Activated gamma-delta T cell treated with Interleukin-2 at 50 U/mL for 16 hours (primary cell): ENCODE measurements at places on chromosomes 16 and 17.

DNA sequence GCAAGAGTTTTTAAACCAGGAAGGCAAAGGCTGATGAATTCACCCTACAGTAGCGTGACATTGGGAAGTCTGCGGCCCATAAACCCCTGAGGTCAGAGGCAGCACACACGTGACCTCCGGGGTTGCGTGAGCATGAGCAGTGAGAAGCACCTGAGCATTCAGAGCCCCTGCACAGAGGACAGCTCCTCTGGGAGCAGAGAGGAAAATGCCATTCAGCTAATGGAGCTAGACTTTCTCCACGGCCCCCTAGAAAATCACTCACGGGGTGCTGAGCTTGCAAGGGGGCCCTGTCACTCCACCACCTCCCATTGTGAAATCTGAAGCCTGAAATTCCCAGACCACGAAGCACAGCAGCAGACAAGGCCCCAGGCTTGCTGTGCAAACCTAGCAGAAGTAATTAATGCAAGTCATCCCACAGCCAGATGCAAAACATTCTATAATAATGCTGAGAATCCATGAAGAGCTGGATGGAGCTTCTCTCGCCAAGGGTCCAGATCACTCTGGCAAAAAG lies 114.9 kb upstream of the RCVRN start:
- no peak for DNase-seq

- no peak for DNase-seq
These were observed 127.1 kb upstream of the PLCG2 start for GRCh38 chr16:81651758-81652718.

GRCh38 chr16:4624827-4625559 lies 367 bp downstream of the MGRN1 start:
- peak; percentile 53 for DNase-seq

GRCh38 chr16:84270071-84270470 lies 24.6 kb upstream of the WFDC1 start:
- DNase-seq = no peak

GRCh38 chr16:69762814-69763598 lies 874 bp downstream of the WWP2 start:
- DNase-seq = no peak

- DNase-seq = no peak
These were observed 69.3 kb downstream of the STXBP4 start for GRCh38 chr17:55037828-55038227.

GRCh38 chr16:86051368-86052114 lies 152.6 kb downstream of the IRF8 start:
- no peak for DNase-seq

DNA sequence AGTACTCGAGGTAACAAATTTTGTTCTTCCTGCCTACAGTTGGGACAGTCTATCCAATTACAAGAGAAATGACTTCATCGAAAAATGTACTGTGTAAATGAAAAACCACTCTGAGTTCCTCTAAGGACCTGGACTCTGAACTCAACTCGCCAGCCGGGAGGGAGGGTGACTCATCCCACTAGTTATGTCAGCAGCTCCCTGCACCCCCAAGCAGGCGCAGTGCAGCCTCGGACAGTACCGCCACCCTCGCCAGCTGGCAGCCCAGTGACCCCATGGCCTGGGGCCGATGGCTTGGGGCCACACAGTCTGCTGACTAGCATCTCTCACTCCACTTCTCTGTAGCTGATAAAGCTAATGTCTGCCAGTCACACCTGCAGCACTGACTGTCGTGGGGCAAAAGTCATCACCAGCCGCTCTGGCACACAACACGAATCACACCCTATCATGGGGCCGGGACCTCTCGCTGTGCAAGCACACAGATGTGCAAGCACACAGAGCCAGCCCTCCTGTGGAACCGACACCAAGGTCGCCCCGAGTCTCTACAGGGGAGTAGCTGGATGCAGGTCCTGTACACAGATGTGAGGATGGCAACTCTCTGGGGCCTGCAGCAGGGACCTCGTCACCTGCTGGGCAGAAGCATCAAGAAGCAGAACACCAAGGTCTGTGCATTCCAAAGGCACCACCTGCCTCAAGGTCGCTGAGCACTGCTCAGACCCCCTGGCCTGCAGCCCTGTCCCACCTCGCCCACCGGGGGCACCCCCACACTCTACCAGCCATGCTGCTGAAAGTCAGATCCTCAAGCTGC lies 5.7 kb downstream of the CSNK1D start:
- DNase-seq = peak; percentile 42

- no peak for DNase-seq
These were observed 17.1 kb downstream of the UNC45B start for GRCh38 chr17:35164716-35165115.

DNA sequence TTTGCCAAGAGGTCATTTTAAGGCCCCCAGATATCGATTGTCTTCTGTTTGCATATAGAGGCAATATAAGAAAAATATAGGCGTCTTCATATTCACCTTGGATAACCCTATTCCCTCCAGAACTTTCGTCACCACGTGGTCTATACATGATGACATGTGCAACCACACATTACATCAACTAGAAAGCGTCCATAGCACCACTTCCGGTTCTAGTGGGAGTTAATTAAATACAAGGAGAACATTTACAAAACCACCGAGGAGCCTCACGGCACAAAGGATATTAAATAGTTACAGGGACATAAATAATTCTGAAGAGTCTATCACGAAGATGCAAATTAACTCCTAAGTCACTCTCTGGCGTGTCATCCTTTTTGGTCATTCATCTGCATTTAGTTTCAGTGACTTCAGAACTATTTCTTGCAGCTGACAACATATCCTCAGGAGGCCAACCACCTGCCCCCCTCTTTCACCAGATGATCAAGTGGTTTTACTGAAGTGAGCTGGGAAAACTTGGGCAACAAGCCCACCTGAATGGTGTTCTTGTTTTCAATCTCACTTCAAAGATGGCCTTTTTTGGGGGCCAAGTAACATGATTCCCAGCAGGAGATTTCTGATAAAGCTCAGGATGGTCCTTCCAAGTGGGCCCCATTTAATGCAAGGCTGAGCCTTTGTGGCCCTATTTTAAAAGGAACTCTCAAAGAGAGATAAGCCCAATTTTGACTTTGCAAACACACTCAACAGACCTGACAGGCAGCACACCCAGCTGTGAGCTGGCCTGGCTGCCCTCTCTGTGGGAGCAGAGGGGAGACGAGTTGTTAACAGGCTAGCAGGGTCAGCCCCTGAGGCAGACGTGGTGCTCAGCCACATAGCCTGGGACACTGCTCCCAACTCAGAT lies 15.3 kb downstream of the CMTM3 start:
- no peak for DNase-seq

DNA sequence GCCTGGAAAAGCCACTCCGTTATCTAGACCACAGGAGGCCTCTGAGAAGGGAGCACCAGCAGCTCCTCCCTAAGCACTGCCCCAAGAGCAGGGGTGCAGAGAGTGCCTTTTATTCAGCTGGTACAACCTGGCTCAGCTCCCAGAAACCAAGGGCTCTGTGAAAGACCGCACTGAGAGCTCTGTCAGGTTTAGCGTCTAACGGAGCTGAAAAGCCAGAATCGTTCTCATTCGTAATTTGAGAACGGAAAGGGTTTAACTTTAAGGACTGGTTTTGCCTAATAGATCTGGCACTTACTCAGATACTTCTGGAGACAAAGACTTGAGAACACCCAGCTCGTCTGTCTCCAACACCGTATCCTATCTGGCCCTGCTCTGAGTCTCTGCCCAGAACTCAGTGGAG lies 13.5 kb downstream of the MPG start:
- no peak for DNase-seq

- no peak for DNase-seq
These were observed 93.0 kb upstream of the ZFHX3 start for GRCh38 chr16:73140929-73141328.

DNA sequence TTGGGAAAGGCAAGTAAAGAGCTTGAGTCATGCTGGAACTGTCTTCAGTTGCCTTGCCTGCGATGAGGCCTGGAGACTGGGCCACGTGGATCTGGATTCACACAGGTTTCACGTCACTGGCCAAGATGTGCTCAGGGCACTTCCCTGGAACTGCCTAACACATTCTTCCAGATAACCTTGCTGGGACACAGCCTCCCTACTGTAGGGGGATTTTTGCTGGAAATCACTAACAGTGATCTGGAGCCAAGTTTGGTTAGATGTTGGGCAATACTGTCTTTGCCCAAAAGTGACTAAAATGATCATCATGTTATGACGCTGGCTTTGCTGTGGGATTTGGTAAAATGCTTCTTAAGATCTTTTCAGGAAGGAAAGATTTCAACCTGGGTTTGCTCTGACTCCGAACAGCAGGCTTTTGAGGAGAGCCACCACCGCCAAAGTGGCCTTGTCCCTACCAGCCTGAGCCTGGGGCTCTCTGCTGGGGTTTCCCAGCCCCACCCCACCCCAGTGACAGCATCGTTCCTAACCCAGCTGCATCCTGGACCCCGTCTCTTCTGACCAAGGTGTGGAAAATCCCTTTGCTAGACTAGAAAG lies 14.7 kb downstream of the C1QTNF1 start:
- no peak for DNase-seq

GRCh38 chr16:56451753-56452689 lies 667 bp downstream of the OGFOD1 start:
- DNase-seq = no peak

GRCh38 chr17:622356-622755 lies 92.3 kb downstream of the VPS53 start:
- no peak for DNase-seq

GRCh38 chr17:5237541-5238016 lies 2.9 kb upstream of the SCIMP start:
- peak; percentile 47 for DNase-seq
